Lower leg skin (tissue), 4 donors: ENCODE measurements at places on chromosomes 11 and 22.

GRCh38 chr11:101553891-101554292 is 29.9 kb downstream of the TRPC6 start:
- no peak for DNase-seq

DNA sequence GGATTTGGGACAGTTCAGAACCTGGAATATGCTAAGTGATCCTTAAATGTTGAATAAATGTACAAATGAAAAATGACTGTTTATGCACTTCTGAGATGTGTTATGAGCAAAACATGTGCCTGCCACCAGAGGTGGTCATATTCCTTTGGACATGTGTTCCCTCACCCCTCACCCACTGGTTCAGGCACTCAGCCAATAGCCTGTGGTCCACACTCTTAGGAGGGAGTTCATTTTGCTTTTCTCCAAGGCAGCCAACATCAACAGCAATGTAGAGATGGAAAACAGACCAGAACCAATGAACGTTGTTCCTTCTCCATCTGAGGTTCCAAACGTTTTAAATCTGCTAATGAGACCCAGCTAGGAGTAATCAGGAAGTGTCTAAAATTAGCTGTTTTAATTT is 44.0 kb downstream of the RPUSD4 start:
- DNase-seq: no peak

DNA sequence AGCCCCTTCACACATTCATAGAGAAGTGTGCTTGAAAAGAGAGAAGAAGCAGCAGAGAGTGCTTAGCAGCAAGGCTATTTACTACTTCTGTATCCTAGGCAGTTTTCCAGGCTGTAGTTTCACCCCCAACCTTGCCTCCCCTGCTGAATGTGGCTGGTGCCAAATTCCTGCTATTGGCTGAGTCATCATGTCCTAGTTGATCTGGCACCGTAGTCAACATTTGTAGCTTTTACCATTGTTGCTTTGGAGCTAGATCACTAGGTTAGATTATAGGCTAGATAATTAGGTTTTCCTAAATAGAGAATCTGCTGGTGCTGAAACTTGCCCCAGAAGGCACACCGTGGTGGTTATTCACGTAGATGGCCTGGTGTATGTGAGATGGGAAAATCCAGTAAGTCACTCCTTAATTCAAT is 32.7 kb downstream of the ARHGAP42 start:
- DNase-seq: no peak

GRCh38 chr11:115944596-115944995 is 440.4 kb upstream of the CADM1 start:
- no peak for DNase-seq

DNA sequence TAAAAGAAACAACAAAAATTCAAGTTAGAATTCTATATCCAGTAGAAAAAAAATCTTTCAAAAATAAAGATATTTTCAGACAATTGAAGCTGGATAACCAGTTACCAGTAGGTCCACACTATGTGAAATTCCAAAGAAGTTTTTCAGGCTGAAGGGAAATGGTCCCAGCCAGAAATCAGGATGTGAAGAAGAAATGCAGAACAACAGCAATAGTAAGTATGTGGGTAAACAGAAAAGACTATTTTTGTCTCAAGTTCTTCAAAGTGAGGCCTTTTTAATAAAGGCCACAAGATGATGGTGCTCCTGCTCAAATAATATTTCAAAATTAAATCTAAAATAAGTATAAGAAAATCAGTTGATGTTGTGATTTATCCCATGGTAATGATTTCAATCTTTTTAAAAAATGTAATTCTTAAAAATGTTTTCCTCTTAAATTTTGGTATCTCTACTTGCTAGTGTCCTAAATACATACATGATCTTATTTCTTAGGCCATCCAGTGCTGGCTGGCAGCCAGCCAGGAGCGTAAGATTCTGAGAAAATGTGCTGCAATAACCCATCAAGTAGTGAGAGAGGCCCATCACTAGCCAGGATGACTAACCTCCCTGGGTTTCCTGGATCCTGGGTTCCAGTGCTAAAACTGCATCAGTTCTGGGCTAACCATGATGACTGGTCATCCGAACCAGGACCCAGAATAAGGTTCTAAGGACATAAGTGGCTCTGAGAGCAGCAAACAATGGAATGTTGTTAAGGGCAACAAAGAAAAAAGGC is 15.6 kb upstream of the UCP3 start:
- DNase-seq: peak; percentile 34

DNA sequence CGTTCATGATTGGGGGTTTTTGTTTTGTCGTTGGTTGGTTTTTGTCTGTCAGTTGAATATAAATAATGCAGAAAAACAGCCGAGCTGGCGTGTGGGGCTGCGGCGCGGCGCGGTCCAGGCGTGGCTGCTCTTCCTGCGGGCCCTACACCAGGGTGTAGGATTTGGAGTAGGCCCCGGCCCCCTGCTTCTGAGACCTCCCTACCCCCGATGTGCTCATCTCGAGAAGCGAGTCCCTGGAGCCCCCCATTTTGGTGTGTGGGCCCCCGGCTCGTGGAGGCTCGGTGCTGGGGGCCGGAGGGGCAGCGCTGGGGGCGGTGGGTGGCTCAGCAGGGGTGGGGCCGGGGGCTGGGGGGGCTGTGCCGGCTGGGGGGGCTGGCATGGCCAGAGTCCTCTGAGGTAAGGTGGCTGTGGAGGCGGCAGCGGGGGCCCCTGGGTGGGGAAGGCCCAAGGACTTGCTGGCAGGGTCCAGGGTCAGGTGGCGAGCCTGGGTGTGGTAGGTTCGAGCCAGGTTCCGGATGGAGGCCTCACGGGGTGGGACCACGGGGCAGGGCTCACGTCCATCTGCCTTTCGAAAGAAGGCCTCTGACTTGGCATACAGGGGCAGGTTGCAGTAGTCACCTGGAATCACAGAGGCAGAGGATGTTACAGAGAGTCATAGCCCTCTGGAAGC is 100.7 kb downstream of the CEP164 start:
- DNase-seq: no peak

GRCh38 chr22:41991111-41991510 is 7.5 kb upstream of the WBP2NL start:
- peak; percentile 45 for DNase-seq

DNA sequence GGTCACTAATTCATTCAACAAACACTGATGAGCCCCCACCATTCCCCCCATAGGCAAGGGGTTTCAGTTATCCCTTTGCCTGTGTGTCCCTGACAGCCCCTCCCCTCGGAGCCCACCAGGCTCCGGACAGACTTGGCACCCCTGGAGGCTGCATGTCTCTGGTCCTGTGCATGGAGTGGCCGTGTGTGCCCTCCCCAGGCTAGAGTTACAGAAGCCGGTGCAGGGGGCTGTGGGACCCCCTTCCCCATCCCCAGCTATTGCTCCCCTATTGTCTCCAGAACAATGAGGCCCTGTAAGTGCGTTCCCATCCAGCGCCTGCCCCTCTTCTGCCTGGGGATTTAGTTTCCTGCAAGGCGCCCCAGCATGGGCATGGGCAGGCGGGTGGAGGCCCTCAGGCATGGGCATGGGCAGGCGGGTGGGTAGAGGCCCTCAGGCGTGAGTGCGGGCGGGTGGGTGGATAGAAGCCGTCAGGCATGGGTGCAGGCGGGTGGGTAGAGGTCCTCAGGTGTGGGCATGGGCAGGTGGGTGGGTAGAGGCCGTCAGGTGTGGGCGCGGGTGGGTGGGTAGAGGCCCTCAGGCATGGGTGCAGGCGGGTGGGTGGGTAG is 1.5 kb downstream of the MUC2 start:
- no peak for DNase-seq

DNA sequence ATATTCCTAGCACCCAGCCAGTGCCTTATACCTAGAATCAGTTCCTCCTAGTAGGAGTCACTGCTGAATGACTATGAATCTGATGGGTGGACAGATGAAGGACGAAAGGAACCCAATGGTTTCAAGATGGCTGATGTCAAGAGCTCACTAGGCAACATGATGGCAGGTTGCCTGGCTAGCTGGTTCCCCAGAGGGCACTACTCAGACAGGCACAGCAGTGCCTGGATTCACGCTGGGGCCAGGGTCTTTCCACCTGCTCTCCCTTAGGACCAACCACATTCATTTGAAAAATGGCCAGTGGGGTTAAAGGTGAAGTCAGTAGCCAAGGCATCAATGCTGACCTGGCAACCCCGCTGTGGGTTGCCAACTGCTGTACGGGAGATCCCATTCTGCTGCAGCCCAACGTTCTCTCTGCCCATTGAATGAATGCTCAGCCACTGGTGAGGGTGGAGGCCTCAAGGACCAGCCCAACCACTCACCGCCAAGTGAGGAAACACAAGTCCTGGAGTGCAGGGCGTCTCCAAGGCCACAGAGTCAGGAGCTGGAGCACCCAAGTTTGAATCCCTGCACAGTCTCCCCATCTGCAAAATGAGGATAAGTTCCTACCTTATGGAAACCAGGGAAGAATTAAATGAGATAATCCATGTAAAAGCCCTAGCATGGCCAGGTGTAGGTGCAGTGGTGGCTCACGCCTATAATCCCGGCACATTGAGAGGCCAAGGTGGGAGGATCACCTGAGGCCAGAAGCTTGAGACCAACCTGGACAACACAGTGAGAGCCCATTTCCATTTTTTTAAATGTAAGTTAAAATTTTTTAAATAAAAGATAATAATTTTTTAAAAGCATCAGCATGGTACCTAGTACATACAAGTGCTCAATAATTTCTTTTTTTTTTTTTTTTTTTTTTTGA is 12.4 kb downstream of the MYH9 start:
- DNase-seq: no peak

GRCh38 chr11:11336664-11337063 is 16.4 kb downstream of the CSNK2A3 start:
- DNase-seq: no peak

DNA sequence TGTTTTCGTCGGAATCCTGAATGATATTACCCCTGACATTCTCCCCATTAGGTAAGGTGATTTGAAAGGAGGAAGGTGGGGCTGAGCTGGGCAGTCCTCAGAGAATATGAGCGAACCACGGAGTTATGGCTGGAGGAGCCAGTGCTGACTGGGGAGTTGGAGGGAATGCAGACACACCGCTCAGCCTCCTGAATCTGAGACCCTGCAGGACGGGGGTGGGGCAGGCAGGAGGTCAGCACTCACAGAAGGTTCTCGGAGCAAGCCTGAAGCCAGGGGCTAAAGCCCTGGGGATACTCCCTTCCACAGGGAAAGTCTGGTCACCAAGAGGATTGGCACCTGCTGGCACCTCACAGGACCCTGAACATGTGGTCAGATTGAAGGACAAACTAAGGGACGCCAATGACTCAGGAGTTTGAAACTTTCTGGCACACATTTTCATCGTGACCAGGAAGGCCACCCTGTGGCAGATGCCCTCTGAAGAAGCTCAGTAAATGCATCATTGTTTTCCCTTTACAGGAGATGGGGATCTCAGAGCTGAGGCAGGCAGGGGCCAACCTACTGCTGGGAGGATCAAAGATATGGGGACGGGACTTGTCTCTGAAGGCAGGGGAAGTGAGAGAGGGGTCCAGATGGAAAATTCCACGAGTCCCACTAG is 26.9 kb upstream of the FCHSD2 start:
- DNase-seq: no peak

DNA sequence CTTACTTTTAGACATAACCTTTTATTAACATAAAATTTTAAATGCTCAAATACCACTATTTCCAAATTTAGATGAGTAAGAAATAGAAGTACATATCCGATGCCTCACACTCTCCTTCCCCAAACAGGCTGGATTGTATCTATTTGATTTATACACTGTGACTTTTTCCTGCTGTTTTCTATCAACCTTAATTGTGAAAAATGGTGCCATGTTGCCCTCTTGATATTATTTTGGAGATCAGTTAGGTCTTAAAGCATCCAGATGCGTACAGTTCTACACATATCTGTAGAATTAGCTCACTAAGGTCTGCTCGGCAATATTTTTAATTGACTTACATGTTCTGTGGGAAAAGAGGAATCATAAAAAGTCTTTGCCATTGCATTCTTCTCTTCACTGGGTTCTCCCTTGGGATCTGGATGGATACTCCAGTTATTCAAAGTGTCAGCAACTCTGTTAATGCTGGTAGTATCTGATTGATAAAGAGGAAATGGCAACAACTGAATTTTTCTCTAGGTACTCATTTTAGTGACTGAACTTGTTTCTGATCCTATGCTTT is 27.2 kb downstream of the EIF3M start:
- no peak for DNase-seq

GRCh38 chr11:15349413-15349812 is 234.7 kb downstream of the INSC start:
- DNase-seq: no peak

DNA sequence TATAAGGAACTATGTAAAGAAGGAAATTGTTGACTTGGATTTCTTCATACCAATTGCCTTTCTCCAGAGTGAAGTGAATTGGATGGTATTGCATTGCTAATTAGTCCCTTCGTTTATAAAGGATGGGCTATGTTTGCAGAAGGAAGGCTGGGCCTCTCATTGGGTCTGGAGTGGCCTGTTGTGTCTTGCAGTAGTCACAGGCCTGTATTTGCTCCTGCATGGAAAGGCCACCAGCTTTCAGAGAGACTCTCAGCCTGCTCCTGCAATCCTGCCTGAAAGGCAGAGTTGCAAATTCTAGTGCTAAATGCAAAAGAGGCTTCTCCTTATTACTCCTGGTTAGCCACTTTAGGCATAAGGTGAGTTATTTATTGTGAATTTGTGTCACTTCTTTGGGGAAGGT is 103.8 kb downstream of the EXT2 start:
- DNase-seq: no peak

DNA sequence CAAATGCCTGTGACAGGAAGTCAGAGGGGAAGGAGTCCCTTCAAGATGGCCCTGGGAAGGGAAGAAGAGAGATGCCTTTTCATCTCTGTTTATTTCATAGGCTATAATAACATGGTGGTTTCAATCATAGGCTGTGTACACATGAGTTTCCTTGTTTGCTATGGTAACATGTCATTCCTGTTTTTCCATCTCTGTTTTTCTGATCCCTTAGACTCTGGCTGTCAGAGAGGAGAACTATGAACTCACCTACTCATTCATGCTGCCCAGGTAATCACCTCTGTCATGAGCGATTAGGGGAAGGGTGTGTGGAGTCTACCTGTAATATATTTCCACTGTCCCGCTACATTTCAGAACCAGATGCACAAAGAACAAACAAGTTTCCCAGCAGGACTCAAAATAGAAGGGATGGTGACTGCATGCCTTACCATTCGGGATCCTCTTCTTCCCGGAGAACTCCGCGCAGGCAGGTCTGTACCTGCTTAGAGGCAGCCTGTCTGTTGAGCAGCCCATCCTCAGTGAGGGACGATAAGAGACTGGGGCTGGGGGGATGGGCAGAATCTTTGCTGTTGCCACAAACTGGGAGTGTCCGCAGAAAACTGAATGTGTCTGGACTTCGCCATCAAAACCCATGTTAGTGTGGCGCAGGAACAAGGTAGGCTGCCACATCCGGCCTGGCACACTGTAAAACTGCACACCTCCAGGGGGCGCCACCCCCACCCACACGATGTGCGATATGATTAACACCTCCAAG is 7.1 kb upstream of the PEX26 start:
- no peak for DNase-seq

- DNase-seq: no peak
Observed at GRCh38 chr11:18772211-18772610, 19.4 kb downstream of the PTPN5 start.

GRCh38 chr11:132101881-132102280 is 731.5 kb downstream of the NTM start:
- DNase-seq: no peak
